ENCODE measurements at places on chromosomes 7 and 10. TPM values are rescaled to one million over a fixed set of nuclear protein-coding genes. Genes with fewer than 3 reads are reported as not detected.
A peak's percentile ranks its signal among the peaks of the same experiment; 100 is the strongest.

HELLS gene
- 114 TPM for total RNA-seq

DNA sequence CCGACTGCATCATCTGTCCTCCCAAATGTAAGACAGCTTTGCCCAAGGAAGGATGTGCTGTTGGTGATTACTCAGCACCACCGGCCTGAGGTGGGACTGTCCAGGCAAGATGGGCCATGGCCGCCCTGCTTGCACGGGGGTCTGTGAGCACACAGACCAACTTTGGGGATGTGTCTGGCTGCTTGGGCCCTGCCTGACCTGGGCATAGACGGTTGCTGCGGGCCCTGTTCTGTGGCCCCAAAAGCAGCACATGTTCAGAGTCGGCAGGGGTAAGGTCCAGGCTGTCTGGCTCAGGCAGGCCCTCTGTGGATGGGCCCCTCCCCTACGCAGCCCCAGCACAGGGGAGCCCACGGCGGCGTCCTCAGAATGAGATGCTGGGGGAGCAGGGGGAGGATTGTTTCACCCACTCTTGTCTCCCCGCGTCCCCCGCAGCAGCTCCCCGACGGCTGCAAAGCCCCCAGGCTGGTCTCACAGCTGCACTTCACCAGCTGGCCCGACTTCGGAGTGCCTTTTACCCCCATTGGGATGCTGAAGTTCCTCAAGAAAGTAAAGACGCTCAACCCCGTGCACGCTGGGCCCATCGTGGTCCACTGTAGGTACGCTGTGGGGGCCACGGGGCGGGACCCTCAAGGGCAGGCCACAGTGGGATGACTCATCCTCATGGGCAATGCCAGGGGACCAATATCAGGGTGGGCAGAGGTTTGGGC lies 58.4 kb downstream of the MKI67 start:
- DNase-seq, result no peak

- no peak for DNase-seq
Measured at GRCh38 chr7:24783698-24784097, 26.4 kb upstream of the GSDME start.

SORBS1 gene
- 12.8 TPM for total RNA-seq

GRCh38 chr10:48772059-48772458 lies 87.4 kb downstream of the WDFY4 start:
- DNase-seq, result no peak

PLXNA4 gene
- 11.2 TPM for total RNA-seq

KCNIP2 gene
- 0.81 TPM for total RNA-seq

DNA sequence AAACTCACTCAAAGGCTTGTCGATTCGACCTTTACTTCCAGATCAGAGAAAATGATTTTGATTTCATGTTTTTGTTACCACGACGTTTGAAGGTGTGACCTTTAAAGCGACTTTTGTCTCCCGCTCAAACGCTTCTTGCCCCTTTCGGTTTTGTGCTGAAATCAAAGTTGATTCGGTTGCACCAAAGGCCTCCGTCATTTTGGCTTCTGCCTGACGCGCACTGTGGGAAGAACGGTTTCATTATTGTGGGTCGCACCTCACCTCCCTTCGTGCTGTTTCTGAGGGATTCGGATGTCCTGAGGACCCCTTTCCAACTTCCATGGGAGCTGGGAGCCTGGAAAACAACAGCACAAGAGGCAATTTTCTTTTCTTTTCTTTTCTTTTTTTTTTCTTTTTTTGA lies 176.9 kb downstream of the DNAJB6 start:
- no peak for DNase-seq

DNA sequence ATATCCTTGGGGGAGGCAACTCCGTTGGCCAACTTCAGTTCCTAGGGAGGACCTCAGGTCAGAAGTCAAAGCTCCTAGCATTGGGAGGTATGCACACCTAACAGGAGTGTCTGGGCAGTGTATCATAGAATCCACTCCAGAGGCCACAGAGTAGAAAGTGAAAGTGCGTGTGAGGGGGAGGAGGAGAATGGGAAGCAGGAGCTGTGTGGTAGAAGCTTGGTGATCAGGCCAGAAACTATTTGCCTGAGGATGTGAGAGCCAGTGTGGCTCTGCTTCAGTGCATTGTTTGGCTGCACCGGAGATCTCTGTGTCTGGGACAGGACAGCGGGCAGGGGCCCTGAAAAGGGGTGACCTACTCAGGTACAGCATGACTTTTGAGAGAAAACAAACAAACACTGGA lies 557.4 kb upstream of the VSTM2A start:
- no peak for DNase-seq

- DNase-seq, result peak; percentile 41
Measured at GRCh38 chr7:83574616-83575015, 74.3 kb downstream of the SEMA3E start.

SLC26A5 gene
- not detected for total RNA-seq

GRCh38 chr7:90910136-90910535 lies 314.0 kb downstream of the CDK14 start:
- no peak for DNase-seq

DNA sequence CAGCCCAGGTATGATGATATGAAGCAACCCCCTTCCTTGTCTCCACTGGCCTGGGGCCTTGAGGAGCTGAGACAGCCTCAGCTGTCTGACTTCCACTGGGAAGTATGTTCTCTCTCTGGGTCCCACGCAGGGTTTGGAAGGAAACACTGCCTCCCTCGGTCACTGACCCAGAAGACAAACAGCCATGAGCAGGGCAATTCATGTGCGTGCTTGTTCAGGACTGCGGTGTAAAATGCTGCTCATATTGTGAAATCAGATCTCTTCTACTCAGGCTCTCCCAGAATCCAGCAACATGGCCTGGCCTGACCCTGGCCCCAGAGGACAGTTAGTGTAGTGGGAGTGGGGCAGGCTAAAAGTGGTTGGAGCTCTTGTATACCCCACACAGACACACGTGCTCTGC lies 2.8 kb downstream of the CLCN1 start:
- no peak for DNase-seq

DNA sequence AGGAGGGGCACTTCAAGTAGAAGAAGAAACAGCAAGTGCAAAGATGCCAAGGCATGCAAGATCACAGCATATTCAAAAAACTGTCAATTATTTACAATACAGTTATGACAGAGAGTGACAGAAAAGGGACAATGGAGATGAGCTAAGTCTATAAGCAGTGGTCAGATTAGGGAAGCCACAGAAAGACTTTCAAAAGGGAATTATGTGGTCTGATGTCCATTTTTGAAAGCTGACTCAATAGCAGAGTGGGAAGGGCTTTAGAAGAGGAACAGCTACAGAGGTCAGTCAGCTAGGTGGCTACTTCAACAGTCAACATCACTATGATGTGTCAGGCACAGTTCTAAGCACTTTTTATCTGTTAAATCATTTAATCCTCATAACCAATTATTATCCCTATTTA lies 45.2 kb upstream of the SPOCK2 start:
- no peak for DNase-seq

DNA sequence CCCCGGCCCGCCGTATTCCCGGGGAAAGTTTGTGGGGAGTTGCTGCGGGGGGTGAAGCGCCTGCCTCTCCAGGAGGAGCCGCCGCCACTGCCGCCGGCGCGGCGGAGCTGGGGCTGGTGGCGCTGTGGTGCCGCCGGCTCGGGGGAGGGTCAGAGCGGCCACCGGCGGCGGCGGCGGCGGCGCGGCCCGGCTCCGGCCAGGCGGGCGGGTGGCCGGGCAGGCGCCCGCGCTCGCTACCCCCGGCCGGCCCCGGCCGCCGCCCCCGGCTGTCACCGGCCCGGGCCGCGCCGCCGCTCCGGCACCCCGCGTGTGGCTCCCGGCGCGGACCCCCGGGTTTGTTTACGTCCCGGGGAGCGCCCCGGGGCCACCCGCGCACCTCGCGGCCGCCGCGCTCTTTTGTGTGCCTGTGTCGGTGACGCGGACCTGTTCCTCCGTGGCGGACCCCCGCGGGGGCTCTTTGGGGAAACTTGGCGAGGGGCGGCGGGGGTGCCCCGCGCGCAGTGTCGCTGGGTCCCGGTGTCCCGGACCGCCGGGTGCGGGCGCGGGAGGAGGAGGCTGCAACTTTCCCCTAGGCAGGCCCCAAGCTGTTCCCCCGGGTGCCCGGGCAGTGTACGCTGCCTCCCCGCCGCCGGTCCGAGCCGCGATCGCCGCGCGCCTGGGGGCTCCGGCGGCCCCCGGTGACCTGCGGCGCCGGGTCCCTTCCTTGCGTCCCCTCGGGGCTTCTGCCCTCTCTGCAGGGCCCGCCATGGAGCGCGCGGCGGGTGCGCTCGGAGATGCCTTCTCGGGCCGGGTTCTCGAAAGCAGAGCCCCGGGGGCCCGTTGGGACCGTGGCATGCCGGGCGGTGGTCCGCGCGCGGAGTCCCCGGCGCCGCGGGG lies 593 bp upstream of the CUX1 start:
- peak; percentile 30 for DNase-seq

DNA sequence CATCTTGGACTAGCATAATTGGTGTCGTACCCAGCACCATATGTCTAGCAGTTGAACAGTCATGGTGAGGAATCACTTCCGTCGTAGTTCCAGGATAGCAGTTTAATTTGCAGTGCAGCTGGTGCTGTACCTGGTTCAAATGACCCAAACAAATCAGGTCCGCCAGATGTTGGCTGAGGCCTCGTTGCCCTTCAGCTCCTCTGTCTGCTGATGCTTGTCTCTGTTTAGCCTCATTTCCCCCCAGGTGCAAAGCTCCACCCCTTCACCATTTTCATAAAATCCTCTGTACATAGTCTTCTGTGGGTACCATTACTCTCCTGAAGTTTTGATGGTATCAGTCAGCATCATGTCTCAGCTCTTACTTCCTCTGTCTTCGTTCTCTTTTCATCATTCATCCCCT lies 35.1 kb downstream of the UMAD1 start:
- no peak for DNase-seq

SLC25A28 gene
- total RNA-seq, result 20.6 TPM

EGR2 gene
- 1.3 TPM for total RNA-seq

GPR15LG gene
- not detected for total RNA-seq

- peak; percentile 85 for DNase-seq
Measured at GRCh38 chr10:119686465-119687191, 35.4 kb downstream of the BAG3 start.

DNA sequence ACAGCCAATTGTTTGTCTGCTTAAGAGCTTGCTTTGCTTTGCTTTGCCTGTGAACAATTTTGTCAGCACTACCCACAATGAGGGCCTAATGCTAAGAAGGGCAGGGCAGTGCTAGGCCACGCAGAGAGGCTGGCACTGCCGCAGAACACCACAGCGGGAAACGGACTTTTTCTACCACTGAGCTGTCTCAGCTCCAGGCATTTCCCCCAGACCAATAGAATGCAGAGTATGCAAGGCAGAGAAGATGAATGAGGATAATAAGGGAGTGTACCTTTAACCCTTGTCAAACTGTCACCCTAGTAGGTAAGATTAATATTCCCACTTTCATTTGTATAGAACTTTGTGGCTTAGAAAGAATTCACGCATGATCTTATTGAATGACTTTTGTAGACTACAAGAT lies 104.5 kb downstream of the SH3PXD2A start:
- DNase-seq, result no peak

TAS2R41 gene
- total RNA-seq, result not detected

SOSTDC1 gene
- total RNA-seq, result 6.2 TPM

DNA sequence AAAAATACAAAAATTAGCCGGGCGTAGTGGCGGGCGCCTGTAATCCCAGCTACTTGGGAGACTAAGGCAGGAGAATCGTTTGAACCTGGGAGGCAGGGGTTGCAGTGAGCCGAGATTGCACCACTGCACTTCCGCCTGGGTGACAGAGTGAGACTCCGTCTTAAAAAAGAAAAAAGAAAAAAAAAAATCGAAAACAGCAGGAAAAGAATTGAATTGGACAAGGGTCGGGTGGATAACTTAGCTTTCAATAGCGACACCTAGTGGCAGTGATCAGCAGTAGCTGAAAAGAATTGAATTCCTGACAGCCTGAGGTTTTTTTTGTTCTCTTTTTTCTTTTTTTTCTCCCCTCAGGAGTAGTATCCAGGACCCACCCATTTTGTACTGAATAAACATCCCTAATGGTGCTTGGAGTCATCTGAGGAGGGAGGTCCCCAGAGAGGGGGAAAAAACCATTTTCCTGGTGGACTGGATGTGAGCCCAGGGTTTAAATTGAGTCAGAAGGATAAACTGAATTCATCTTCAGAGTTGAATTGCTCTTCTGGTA lies 55.1 kb downstream of the CYCS start:
- DNase-seq, result peak; percentile 70

NUDT1 gene
- 91.3 TPM for total RNA-seq

TMEM236 gene
- total RNA-seq, result not detected

DNA sequence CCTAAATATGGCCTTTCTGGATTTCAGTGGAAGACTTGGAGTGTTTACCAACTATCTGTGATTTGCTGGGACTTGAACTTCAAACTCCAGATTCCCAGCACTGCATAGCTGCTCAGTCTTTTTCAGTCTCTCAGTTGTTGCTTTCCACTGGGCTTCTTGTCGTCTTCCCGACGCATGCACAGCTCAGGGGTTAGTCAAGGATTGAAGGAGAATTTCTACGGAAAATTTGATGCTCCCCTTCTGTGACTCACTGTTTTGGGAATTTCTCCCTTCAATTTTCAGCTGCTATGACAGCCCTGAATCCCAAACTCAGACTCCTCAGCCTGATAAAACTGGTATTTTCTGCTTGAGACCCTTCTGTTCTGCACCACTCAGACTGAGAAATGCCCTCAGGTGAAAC lies 91.7 kb downstream of the CYP26A1 start:
- no peak for DNase-seq

PNLIPRP3 gene
- total RNA-seq, result not detected

DNA sequence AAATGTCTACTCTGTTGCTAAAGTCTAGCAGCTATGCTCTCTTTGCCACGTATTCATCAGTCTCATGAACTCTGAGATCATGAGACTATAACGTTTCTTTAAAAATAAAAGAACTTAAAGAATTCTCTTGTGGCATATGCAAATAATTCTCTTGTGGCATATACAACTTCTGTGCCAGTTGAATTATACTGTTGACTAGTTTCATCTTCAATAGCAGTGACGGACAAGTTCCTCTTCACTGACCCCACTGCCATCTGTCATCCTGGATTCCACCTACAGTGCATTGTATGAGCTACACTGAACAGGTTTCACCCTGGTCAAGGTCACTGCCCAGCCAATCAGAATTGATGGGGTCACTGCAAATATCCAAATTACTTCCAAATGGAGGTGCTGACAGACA lies 88.2 kb downstream of the CD36 start:
- DNase-seq, result no peak
